Prostate gland (tissue), 2 donors: ENCODE measurements at places on chromosomes 13 and 19. TPM values are rescaled to one million over a fixed set of nuclear protein-coding genes. Genes with fewer than 3 reads are reported as not detected.

Gene SCN1B
- 10.6 TPM for total RNA-seq

DNA sequence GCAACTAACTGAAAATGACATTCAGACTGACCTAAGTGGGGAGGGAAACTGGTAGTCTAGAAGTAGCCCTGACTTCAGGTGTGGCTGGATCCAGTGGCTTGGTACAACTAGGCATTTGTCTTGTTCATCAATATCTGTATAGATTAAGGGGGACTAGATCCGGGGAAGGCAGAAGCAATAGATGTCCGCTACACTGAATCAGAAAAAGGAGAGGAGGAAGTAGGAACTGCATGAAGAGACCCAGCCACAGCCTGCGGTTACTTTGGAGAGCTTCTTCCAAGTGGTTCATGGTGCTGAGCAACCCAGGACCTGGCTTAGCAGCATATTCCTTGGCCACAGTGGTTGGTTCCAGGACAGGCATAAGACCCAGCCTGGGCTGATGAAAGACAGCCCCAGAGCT, 9.9 kb upstream of the PRODH2 start:
- H3K4me1 ChIP-seq: no peaks in the 10 kb centered on the region
- no peak for DNase-seq
- no peaks in the 10 kb centered on the region for H3K36me3 ChIP-seq
- H3K27me3 ChIP-seq: no peaks in the 10 kb centered on the region

DNA sequence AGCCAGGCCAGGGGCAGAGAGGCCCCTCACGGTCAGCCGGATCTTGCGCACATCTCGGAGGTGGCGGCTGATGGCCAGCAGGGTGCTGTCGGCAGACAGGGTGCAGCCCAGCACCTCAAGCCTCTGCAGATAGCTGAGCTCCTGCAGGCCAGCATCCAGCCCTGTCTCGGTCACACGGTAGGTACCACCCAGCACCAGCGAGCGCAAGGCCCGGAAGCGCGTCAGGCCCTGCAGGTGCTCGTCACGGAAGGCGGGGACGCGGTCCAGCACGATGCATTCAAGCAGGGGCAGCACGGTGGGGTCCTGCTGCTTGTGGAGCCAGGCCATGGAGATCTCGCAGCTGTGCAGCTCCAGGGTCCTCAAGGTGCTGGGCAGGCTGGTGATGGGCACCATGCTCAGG, 7.7 kb downstream of the FBXL12 start:
- DNase-seq: no peak
- H3K4me3 ChIP-seq: no peak overlapping the region
- peaks cover 15% of the 10 kb centered on the region for H3K36me3 ChIP-seq
- no peaks in the 10 kb centered on the region for H3K27me3 ChIP-seq

- H3K27ac ChIP-seq: peak overlapping the region; percentile 58
- no peak for DNase-seq
- peaks cover 21% of the 10 kb centered on the region for H3K4me1 ChIP-seq
- no peaks in the 10 kb centered on the region for H3K36me3 ChIP-seq
- H3K4me3 ChIP-seq: no peak overlapping the region
- no peaks in the 10 kb centered on the region for H3K27me3 ChIP-seq
Measured at GRCh38 chr19:40598918-40599307, 2.3 kb upstream of the LTBP4 start.

Gene ZNF524
- 54.8 TPM for total RNA-seq

Gene SIGLEC12
- total RNA-seq: 0.91 TPM

DNA sequence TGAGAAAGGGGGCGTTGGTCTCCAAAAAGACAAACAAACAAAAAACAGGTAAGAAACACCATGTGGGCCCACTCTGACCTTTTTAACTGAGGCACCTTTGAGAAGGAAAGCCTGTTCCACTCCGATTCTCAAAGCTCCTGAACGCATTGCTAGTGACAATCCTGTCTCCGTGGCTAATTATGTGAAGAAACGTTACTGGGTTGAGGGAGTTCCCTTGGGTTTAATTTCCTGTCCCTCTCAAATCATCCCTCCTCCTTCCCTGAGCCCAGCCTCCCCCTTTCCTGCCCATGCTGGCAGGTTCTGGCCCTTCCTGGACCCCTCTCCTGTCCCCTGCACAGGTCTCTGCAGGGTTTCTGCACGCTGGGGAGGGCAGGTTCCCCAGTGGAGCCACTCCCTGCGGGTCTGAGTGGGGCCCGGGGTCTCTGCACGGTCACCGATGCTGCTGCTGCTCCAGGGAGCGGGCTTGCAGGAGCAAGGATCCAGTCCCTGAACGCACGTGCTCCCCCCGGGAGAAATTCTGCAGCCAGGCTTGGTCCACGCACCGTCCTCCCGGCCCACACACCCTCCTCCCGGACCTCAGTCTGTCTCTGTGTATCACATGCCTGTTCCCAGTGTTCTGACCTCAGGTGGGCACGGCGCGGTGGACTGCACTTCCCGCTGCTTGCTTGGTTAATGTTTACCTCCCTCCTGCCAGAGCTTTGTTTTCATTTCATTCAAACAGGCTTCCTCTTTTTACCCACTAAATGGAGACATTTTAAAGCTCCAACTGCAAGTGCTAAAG, 76.4 kb upstream of the MCF2L start:
- DNase-seq: no peak
- H3K27ac ChIP-seq: no peak overlapping the region
- peaks cover 6% of the 10 kb centered on the region for H3K4me1 ChIP-seq

DNA sequence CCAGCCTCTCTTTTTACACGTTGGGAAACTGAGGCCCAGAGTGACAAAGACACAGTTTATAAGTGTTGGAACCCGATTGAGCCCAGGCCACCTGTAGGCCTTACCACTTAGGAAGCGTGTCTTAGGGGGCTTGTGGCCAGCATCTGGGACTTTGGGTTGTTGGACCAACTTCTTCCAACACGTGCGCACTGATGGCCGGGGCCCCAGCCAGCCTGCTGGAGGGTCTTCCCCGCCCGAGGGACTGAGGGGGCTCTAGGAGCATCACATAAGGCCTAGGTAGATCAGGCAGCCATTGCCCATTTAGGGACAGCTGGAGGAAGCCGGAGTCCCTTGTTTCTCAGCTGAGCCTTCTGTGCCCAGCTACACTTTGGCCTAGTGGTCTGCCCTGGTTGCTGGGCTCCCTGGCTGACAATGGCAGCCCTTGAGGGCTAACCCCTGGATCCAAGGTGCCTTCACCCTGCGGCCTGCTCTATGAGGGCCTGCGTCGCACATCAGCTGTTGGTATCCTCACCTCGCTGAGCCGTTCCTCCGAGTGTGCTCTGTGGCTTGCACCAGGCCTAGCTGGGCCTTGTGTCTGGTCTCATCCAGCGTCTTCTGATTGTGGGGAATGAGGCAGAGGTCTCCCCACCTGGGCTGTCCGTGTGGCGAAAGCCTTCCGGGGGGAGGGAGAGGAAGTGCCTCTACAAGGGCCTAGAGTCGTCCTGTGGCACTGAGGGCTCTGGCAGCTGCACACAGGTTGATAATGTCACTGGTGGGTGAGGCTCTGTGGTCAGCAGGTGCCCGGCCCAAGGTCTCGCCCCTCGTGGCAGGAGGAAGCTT, 1.2 kb downstream of the RAB11B start:
- no peak for DNase-seq
- peak overlapping the region; percentile 100 for H3K4me3 ChIP-seq
- H3K4me1 ChIP-seq: peaks cover 15% of the 10 kb centered on the region

DNA sequence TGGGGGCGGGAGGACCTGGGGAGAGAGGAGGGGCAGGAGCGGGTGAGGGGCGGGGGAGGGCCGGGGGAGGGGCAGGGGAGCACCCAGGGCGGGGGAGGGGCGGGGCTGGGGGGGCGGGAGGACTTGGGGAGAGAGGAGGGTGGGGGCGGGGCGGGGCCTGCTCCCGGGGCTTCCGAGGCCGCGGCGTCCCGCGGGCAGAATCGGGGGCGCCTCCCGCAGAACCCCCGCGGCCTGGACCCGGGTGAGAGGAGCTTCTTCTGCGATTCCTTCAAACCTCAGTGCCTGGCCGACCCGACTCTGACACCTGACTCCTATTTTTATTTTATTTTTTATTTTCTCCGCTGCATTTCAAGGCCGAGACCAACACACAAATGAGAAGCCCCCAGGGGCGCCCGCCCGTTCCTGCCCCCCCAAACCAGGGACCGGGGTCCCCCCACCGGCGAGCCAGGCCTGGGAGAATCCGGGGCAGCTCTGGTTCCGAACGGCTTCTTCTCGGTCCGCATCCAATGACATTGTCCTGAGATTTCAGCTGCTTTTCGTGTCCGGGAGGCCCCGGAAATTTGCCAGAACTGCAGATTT, 470 bp upstream of the GRTP1 start:
- peak; percentile 54 for DNase-seq
- H3K27me3 ChIP-seq: no peaks in the 10 kb centered on the region
- H3K4me3 ChIP-seq: peak overlapping the region; percentile 36
- peak overlapping the region; percentile 66 for H3K27ac ChIP-seq
- H3K4me1 ChIP-seq: no peaks in the 10 kb centered on the region
- no peaks in the 10 kb centered on the region for H3K36me3 ChIP-seq

Gene GAPDHS
- total RNA-seq: 13.4 TPM

DNA sequence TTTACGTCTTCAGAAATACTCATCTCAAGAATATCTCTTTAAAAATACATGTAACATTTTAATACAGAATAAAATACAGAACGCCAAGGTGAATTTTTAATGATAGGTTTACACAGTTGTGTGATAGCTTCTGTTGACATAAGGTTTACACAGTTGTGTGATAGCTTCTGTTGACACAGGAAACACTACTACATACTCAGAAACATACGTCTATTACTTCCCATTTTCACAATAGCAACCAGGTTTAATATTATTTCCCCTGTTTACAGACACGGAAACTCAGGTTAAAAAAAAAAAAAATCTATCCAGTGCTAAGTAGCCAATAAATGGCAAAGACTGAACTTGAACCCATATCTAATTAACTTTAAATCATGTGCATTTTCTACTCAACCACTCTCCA, 571.2 kb downstream of the LIG4 start:
- H3K4me3 ChIP-seq: no peak overlapping the region
- H3K27me3 ChIP-seq: no peaks in the 10 kb centered on the region

- peak overlapping the region; percentile 48 for H3K27ac ChIP-seq
- no peaks in the 10 kb centered on the region for H3K4me1 ChIP-seq
- no peaks in the 10 kb centered on the region for H3K27me3 ChIP-seq
- no peaks in the 10 kb centered on the region for H3K36me3 ChIP-seq
Measured at GRCh38 chr19:41455936-41456335, 13.0 kb downstream of the ERICH4 start.

GRCh38 chr13:65330691-65331090, 1899.4 kb downstream of the PCDH9 start:
- no peaks in the 10 kb centered on the region for H3K36me3 ChIP-seq
- no peaks in the 10 kb centered on the region for H3K27me3 ChIP-seq
- no peak overlapping the region for H3K27ac ChIP-seq

DNA sequence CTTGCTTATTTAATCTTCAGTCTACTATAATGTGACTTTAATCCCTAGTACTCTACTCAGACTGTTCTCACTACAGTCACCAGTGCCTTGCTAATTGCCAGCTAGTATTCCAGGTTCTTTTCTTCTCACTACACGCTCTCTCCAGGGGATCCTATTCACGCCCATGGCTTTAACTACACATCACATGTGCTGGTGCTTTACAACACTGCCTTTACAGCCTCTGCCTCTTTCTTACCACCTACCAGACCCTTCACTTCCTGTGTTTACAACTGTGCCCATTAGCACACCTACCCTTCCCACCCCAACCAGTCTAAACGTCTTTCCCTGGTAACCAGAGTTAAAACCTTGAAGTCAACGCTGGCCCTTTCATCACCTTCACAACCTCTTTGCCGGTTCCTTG, 249.5 kb downstream of the DNAJC15 start:
- no peaks in the 10 kb centered on the region for H3K4me1 ChIP-seq
- H3K27me3 ChIP-seq: no peaks in the 10 kb centered on the region
- no peak overlapping the region for H3K27ac ChIP-seq
- H3K4me3 ChIP-seq: no peak overlapping the region
- no peak for DNase-seq
- no peaks in the 10 kb centered on the region for H3K36me3 ChIP-seq

GRCh38 chr13:73057284-73058063, 1.3 kb upstream of the KLF5 start:
- no peak overlapping the region for H3K27ac ChIP-seq
- H3K27me3 ChIP-seq: no peaks in the 10 kb centered on the region
- H3K4me3 ChIP-seq: no peak overlapping the region
- no peaks in the 10 kb centered on the region for H3K36me3 ChIP-seq
- DNase-seq: no peak

DNA sequence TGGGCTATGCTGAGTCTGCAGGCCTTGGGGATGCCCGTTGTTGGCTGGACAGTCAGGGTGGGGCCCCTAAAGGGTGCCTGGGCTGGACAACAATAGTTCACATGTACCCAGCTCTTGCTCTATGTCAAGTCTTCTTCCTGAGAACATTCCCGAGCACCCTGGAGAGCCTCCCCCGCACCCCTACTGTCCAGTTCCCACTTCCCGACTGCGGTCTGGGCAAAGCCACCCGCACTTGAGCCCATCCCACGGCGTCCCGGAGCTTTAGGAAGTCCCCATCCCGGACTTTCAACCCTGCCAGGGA, 1.1 kb upstream of the MPND start:
- peak overlapping the region; percentile 48 for H3K4me3 ChIP-seq
- H3K27me3 ChIP-seq: no peaks in the 10 kb centered on the region
- H3K36me3 ChIP-seq: no peaks in the 10 kb centered on the region
- no peak for DNase-seq
- peaks cover 5% of the 10 kb centered on the region for H3K4me1 ChIP-seq
- H3K27ac ChIP-seq: peak overlapping the region; percentile 93

DNA sequence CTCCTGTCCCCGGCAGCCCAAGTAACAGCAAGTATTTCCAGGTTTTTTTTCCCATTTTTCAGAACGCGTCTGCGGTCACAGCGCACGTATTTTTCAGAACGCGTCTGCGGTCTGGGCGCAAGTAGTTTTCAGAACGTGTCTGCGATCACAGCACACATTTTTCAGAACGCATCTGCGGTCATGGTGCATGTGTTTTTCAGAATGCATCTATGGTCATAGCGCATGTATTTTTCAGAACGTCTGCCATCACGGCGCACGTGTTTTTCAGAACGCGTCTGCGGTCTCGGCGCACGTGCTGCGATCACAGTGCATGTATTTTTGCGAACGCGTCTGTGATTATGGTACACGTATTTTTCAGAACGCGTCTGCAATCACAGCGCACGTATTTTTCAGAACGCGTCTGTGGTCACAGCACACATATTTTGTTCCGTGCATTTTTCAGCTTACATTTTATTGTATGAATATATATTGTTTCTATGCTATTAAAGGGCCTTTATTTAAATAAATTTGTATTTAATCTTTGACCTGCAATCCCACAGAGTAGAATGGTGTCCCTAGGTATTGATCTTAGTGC, 19.7 kb downstream of the ATP4B start:
- H3K27me3 ChIP-seq: no peaks in the 10 kb centered on the region
- DNase-seq: no peak
- H3K4me1 ChIP-seq: peaks cover 2% of the 10 kb centered on the region
- no peaks in the 10 kb centered on the region for H3K36me3 ChIP-seq

- no peaks in the 10 kb centered on the region for H3K36me3 ChIP-seq
- no peak overlapping the region for H3K4me3 ChIP-seq
- no peak overlapping the region for H3K27ac ChIP-seq
- H3K4me1 ChIP-seq: no peaks in the 10 kb centered on the region
- H3K27me3 ChIP-seq: no peaks in the 10 kb centered on the region
- no peak for DNase-seq
Measured at GRCh38 chr13:30329009-30329585, 21.7 kb upstream of the KATNAL1 start.

Gene LGALS7B
- total RNA-seq: 3.8 TPM

Gene CYP4F3
- 2.0 TPM for total RNA-seq

Gene PRTN3
- total RNA-seq: 2.6 TPM

Gene TICAM1
- 8.3 TPM for total RNA-seq

GRCh38 chr13:101712026-101712348, 259.5 kb downstream of the ITGBL1 start:
- no peaks in the 10 kb centered on the region for H3K27me3 ChIP-seq
- no peaks in the 10 kb centered on the region for H3K4me1 ChIP-seq
- no peak overlapping the region for H3K27ac ChIP-seq
- no peak for DNase-seq
- no peak overlapping the region for H3K4me3 ChIP-seq

- no peak for DNase-seq
- no peak overlapping the region for H3K27ac ChIP-seq
- H3K4me1 ChIP-seq: no peaks in the 10 kb centered on the region
- no peak overlapping the region for H3K4me3 ChIP-seq
- no peaks in the 10 kb centered on the region for H3K36me3 ChIP-seq
Measured at GRCh38 chr19:44735011-44735410, 13.5 kb upstream of the BCL3 start.
